ENCODE measurements at places on chromosomes 11 and 22. TPM values are rescaled to one million over a fixed set of nuclear protein-coding genes. Genes with fewer than 3 reads are reported as not detected.

The MCAT gene
- 12.4 TPM for total RNA-seq

The PLA2G3 gene
- total RNA-seq = not detected

The HTR3A gene
- not detected for total RNA-seq

The GALNT18 gene
- 0.38 TPM for total RNA-seq

DNA sequence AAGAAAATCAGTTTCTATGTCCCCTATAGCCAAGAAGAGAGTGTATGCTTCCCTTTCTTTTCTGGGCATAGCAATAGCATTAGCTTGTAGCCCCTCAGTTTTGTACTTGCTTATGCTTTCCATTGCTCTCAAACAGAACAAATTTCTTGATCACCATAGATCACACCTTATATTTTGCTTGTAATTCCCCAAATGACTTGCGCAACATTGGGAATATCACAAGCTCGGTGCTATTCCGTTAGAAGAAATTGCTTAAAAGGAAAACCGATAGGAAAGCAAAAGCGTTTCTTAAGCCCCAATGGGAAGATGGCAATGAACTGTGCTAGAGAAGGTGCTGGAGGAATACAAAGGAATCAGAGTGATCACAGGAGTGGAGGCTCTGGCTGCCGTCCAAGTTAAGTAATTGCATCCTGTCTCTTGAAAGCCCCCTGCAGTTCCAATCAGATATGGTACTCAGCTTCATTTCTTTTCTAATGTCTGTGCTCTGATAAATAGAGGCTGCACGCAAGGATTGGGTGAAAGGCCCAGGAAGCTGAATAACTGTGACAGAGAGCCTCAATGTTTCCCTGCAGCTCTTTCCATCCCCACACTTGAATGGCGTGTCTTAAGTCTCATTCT lies 182.1 kb upstream of the KIRREL3 start:
- no peak for DNase-seq

GRCh38 chr11:118789501-118790356 lies 1.2 kb downstream of the DDX6 start:
- DNase-seq = peak; percentile 38

- DNase-seq = peak; percentile 30
Observed at GRCh38 chr11:96035740-96036078, 111.8 kb upstream of the MTMR2 start.

DNA sequence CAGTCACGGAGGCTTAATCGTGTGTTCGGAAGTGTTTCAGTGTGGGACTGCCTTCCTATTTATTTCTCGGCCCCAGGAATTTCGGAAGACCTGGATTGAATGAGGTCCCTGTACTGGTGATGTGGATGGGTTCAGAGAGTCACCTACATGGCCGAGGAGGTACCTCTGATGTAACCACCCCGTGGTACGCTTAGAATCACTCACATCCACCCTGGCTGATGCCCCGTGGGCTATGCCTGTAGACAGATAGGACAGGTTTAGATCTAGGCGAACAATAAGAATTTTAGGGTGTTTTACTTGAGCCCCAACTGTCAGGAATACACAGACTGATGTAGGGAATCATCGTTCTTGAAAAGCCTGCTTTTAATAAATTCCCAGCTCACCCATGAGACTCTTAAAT lies 2.0 kb downstream of the MPPED1 start:
- DNase-seq = no peak

DNA sequence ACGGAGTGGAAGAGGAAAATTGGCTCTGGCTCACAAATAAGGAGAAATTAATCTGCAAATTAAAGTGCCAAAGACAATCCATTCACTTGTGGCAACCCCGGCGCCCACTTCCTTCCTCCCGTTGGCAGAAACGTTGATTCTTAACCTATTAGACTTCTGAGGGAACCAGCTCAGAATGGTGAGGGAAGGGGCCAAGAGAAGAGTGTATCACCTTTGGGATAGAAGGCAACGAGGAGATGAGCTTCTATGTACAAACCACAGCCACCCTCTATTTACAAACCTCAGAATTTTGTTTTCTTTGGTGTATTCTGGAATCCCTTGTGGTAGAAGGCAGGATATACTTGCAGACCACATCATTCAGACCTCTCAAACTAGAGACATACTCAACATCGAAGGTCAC lies 1.1 kb downstream of the MB start:
- DNase-seq = no peak

Data from natural killer cell (primary cell).